ENCODE measurements at places on chromosomes 7 and 10.

DNA sequence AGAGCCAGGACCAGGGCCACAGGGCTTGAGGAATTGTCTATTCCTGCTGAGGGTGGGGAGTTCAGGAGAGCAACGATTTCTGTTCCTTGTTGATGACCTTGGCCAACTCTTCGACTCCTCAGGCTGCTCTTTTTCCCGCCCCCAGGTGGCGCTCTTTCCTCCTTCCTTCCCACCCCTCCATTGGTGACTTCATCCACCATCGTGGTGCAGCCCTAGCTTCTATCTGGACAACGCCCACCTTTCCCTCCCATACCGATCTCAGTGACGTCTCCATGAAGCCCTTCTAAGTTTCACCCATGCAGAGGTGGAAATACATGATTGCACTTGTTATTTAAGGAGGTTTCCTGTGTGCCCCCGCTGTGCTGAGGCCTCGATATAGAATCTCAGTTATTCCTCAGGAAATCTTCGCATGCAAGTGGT is 22.1 kb upstream of the CARD11 start:
- DNase-seq = peak; percentile 80

DNA sequence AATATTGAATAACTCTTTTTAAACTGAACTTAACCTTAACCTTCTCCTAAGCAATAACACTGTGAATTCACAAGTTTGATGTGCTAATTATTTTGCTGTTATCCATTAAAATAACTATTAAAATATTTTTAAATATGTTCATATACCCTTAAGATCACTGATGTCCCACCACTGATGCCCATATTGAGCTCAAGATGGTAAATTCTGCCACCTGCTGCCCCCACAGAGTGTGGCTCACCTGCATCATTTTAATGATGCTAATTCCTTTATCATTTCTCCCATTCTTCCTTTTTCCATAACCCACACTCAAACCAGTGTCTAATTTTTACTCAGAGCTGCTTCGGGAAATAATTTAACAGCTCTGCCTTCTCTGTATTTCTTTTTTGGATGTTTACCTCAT is 82.3 kb upstream of the ARID5B start:
- no peak for DNase-seq

GRCh38 chr10:119686465-119687191 is 35.4 kb downstream of the BAG3 start:
- DNase-seq = peak; percentile 71

DNA sequence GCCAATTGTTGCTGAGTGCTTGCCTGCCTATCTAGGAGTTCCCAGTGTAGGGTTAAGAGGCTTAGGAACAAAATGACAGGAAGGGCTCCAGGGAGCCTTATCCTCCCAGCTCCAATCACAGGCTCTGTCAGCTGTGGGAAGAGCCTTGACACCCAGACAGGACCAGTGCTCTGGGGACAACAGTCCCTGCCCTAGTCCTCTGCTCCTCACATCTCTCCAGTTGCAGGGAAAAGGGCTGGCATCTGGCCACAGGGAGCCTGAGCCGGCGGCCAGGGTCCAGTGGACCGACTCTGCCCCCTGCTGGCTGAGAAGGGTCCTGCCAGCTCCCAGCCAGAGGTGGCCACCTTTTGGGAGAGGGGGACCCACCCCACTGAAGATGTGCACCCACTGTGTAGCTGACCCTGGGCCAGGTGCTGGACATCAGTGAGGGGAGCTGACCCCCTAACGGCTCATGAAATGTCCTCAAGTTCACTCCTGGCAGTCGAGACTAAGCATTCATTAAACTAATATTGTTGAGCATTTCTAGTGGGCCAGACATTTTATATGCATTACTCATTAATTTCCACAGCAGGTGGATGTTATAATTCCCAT is 17.6 kb downstream of the DNAJB12 start:
- DNase-seq = peak; percentile 49

DNA sequence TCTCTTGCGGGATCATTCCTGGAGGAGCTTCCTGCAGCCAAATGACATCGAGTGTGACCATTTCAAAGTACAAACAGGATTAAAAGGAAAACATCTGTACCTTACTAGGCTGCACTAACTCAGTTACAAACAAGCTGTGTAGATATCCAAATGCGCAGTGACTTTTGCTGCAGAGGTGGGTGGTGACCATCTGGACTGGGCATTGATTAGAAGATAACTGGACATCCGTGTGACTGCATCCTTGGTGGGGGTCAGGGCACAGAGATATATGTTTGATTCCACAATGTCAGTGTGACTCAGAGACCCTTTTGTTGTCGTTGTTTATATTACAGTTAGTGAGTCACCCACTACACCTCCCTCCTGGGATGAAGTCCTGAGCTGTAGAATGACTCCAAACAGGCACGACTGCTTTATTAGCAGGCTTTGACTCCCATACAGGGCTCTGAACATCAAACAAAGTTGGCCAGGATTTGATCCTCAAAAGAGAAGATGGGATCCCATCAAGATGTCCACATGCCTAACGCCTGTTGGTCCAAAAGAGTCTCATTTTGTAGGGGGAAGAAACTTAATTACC is 56.7 kb upstream of the SDK1 start:
- no peak for DNase-seq

DNA sequence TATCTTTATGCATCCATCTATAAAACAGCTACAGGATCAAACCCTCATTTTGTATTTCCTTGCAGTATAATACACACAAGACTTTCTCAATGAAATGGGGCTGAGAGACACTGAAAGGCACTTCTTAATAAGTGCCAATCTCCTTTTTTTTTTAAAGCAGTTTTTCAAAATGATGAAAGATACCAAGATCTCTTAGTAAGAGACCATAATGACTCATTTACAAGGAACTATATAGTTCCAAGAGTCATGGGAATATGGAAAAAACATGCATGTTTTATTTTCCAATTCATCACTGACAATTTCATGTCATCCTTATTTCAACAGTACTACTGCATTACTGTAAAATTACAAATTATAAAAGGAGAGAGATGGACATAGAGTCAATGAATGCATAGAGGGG is 973.7 kb downstream of the GATA3 start:
- no peak for DNase-seq

DNA sequence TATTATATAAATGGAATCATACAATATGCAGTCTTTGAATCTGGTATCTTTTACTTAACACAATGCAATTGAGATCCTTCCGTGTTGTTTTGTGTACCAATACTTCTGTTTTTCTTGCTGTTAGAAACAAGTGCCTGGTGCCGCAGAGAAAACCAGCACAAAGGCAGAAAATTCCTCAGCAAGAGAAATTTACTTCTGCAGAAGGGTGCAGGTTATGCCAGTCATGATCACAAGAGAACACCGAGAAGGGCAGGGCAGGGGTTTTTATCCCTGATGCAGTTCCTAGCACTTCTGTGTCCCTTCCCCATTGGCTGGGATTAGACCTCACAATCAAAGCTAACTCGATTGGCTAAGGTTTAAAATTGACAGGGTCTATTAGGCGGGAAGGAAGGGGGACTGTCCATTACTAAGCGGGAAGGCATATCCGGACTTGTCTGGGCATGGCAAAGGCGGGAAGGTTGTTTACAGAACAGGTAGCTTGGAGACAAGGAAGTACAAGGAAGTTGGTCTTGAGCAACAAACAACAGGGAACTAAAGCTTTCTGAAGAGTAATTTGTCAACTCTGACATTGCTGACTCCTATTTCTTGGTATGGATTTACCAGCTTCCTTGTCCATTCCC is 2.4 kb upstream of the ZNF33B start:
- no peak for DNase-seq

DNA sequence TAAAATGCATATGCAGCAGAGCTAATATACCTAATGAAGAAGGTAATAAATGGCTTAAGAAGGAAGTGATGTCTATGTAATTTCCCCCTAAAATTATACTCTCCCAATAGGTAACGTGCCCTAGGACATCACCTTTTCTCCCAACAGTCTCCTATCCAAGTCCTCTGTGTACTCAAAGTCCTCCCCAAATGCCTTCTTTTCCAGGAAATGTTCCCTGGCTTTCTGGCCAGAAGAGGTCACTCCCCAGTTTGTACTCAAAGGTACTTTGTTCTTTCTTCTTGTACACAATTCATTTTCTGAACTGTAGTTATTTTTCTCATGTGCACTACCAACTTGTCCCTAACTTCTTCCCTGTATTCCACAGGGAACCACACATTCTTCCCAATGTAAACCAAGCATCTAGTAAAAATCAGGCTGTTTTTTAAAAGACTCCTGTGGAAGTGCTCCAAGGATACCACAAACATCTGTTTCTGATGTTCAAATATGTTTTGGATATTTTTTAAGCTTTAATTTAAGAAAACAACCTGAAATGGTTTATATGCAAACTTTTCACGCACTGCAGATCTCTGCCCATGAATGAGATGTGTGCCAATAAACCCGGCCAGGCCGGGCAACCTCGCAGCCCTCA is 262.3 kb upstream of the KLF14 start:
- no peak for DNase-seq

- DNase-seq = no peak
These were observed 29.7 kb downstream of the KIAA1217 start for GRCh38 chr10:24238519-24239247.

DNA sequence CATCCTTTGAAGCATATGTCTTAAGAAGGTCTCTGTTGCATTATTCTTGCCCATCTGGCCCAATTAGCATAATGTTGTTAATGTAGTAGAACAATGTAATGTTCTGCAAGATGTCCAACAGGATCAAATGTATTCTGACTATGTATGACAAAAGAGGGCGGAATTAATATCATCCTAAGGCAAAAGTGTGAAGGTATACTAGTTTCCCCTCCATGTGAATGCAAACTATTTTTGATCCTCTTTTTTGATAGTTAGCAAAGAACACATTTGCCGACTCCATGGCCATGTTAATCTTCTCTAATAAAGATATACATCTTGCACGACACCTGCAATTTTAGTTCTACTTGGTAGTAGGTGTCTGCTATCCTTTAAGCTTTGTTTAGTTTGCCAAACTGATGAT is 157.6 kb downstream of the ATRNL1 start:
- no peak for DNase-seq

Data from CD4-positive, alpha-beta T cell (primary cell).